ENCODE measurements at places on chromosomes 6 and 20.

GRCh38 chr6:63537959-63538300 is 34.4 kb upstream of the LOC128125822 start:
- no peak for DNase-seq

DNA sequence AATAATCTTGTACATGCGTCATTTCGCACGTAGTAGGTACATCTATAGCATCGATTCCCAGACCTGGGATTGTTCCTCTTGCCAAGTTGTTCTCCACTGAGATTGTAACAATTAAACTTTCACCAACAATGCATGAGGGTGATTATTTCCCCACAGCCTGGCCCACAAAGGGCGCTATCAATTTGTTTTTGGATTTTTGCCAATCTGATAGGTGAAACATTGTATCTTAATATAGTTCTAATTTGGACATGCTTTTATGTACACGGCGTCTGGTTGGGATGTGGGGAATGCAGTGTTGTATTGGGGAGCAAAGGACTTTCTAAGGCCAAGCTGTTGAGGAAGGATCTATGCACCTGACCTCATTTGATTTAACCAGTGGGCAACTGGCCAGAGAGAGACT is 59.5 kb downstream of the VEGFA start:
- DNase-seq = no peak

GRCh38 chr6:71254323-71254722 is 34.3 kb upstream of the OGFRL1 start:
- no peak for DNase-seq

DNA sequence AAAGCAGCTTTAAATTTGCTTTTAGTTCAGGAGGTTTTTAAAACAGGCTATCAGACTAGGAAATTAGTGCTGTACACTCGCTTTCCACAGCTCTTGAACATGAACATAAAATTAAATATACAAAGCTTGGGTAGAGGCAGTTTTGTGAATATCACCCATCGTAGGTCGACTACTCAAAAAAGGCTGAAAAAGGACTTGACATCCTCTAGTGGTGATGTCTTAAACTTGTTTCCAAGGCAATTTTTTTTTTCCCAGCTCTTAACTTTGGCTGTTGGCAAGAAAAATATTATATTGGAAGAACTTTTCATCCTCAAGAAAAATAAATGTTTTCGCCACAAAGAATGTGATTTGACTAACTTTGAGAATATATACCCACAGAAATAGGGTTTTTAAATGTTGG is 2.9 kb downstream of the MAP7 start:
- DNase-seq = no peak

DNA sequence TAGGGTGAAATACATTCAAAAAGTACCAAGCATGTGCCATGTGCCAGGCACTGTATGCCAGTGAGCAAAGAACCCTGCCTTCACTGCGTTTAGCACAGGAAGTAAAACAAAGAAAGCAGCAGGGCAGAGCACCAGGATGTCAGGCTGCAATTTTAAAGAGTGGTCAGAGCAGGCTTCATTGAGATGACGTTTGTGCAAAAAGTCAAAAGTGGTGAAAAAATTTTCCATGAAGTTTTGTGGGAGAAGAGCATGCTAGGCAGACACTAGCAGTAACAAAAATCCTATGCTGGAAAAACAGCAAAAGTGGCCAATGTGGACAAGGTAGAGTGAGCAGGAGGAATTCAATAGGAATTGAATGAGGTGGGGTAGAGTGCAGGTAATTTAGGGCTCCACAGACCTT is 31.3 kb downstream of the AKIRIN2 start:
- no peak for DNase-seq

DNA sequence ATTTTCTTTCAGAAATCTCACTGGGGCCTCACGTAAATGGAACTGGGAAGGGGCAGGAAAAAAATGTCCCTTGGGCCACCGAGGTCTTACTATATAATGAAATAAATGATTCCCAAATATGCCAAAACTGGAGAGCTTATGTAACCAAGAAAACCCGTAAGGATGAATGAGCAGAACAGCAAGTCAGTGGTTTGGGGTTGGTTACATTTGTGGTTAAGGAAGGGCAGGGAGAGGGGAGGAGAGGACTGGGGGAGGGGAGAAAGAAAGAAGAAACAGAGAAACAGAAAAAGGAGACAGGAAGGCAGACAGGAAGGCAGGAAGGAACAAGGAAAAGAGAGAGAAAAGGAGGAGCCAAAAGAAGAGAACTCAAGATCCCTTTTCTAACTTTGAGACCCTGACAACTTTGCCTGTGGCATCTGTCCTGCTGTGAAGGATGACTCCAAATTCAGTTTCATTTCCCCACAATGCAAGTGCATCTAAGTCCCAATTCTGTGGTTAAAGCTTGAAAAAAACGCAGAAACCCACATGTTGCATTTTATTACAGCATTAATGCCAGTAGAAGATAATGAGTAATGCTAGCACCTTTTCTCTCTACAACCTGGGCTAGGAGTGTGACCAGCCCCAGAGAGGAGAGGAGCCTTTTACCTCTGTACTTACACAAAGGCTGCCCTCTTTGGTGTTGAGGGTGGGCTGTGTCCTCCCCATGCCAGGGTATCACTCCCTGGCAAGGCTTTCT is 10.8 kb upstream of the ARMC2 start:
- DNase-seq = peak; percentile 31

DNA sequence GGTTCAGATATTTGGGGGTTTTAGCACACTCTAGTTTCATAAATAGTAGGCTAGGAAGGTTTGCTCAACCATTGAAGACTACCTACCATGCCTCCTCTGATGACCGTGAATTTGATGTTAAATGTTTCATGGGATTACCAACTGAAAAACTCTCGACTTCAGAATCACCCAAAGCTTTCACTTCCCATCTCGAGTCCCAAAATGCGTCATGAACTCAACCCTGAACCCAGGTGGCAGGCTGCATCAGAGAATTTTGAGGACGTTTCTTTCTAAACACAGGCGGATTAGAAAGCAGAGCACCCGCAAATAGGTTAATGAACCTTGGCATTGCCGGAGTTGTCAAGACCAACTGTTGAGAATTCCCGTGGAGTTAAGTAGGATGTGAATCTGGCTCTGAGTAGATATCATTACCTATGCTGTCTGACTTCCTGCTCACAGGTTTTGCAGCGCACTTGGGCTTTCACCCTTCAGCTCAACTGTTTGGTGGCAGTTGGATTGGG is 98.4 kb upstream of the ADTRP start:
- no peak for DNase-seq

GRCh38 chr6:143323729-143324470 is 126.6 kb downstream of the ADAT2 start:
- DNase-seq = no peak

DNA sequence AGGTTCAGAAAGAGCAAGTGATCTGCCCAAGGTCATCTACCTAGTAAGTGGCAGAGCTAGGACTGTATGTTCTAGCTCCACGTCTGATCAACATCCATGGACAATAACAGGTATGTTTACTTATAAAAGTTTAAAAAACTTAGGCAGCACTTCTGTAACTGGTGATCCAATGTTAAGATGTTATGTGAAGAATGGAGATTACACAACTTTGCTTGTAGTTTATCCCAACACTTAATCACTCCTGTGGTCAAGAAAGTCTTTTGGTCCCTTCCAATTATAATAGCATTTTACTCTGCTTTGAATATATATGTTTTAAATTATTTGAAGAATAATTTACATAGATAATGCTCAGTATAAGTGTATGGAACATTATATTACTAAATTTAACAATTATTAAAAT is 4.8 kb downstream of the FBXO30 start:
- no peak for DNase-seq

DNA sequence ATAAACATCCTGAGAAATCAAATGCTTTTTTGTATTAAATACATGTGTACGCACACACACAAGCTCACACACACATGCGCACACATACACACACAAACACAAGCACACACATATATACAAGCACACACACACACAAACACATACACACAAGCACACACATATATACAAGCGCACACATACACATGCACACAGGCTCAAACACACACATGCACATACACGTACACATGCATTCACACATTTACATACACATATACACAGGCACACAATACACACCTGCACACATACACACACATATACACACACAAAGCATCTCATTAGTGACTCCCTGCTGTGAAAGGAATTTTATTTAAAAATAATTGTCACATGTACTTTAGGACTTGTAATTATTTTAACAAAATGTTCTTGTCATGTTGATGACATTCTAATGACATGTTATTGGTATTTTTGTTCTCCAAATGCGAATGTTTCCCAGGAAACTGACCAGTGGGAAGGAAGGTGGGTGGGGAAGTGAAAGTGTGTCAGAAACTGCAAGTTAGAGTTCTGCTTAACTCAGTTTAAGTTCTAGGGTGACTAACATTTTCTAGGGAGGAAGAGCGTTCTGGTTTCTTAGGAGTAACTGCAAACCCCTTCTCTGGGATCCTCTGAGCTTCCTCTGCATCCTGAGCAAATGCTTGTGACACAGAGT is 113.9 kb upstream of the ZNF217 start:
- peak; percentile 58 for DNase-seq

- DNase-seq = no peak
These were observed 24.3 kb upstream of the FLRT3 start for GRCh38 chr20:14361509-14362345.

GRCh38 chr6:40671694-40672050 is 84.5 kb upstream of the LRFN2 start:
- DNase-seq = no peak

GRCh38 chr20:58113716-58114115 is 114.7 kb downstream of the ANKRD60 start:
- no peak for DNase-seq

DNA sequence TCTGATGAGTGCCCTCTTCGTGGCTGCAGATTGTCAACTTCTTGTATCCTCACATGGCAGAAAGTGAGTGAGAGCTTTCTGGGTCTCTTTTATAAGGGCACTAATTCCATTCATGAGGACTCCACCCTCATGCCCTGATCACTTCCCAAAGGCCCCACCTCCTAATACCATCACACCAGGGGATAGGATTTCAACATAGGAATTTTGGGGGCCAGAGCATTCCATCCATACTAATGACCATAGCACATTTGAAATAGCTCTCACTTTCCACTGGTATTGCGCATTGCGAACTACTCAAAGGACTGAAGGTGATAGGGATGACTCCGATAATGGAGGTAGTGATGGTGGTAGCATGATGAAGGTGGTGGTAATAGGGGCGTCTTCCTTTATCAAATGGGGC is 324.3 kb downstream of the PRL start:
- no peak for DNase-seq

DNA sequence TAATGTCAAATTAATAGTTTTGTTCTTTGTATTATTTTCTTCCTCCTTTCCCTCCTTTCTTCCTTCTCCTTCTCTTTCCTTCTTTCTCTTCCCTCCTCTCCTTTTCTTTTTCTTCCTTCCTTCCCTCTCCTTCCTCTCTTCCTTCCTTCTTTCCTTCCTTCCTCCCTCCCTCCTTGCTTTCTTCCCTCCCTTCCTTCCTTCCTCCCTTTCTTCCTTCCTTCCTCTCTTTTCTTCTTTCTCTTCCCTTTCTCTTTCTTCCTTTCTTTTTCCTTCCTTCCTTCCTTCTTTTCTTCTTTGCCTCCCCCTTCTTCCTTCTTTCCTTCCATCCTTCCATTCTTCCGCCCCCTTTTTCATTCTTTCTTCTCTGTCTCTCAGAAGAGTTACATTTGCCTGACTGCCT is 518.2 kb upstream of the ID4 start:
- DNase-seq = no peak

DNA sequence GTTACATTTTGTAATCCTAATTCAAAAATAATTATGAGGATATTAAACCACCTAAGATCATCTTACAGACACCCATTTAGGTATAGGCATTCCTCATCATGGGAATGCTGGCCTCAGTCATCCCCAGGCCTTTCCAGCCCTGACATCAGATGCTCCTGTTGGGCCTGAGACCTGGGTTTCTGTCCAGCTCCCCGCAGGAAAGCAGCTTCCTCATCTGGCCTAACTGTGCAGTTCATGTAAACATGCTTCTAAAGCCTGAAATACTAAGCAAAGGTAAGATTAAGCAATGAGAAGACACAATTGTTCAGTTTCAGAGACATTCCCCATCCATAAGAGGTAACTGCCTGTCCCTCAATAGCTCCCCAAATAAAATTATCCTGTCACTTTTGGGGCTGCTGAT is 19.0 kb downstream of the ETV7 start:
- no peak for DNase-seq

GRCh38 chr6:75154973-75155372 is 50.9 kb downstream of the COL12A1 start:
- DNase-seq = no peak

DNA sequence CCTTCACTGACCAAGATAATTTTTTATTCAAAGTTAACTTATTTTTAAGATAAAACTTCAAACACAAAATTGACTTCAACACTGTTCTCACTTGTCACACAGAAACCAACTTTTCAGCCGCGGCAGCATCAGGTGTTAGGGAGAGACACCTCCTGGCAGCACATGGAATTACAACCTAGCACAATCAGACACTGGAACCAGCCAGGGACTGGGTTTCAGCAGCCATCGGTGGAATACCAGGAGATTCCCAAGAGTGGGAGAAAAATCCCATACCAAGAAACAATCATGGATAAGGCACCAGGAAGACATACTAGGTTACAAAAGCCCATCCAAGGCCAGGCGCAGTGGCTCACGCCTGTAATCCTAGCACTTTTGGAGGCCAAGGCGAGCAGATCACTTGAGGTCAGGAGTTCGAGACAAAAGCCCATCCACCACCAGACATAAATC is 70.0 kb downstream of the SNX5 start:
- DNase-seq = peak; percentile 68

DNA sequence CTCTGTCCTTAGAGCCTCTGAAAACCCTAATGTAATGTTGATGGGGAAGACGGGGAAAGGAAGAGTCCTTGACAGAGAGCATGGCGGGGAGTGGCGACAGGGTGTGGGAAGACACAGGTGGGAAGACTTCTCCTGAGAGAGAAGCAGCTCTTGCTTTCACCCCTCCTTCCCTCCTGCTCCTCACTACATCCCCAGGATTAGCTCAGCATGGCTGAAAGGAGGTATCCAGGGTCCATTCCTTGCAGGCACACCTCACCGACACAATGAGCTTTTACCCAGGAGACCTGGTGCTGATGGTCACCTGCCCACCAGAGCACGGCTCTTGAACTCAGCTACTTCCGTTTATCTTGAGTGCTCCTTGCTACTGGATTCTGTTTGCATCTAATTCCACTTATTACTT is 469.3 kb downstream of the CDH26 start:
- DNase-seq = no peak

- peak; percentile 39 for DNase-seq
These were observed 45.8 kb downstream of the QKI start for GRCh38 chr6:163460307-163460782.

GRCh38 chr20:2451939-2452732 is 18.5 kb downstream of the SNRPB start:
- DNase-seq = peak; percentile 60

Measured in activated CD4-positive, alpha-beta T cell treated with anti-CD3 and anti-CD28 coated beads, Interleukin-2, Interleukin-4, amounts not matched to agents 100 ng/mL and 50 ng/mL, durations not matched to agents 16 hours and 8 hours (primary cell).